NCI-H446 treated with DMSO at 0.1 percent for 48 hours (cell line): ENCODE measurements at places on chromosomes 7 and 10.

DNA sequence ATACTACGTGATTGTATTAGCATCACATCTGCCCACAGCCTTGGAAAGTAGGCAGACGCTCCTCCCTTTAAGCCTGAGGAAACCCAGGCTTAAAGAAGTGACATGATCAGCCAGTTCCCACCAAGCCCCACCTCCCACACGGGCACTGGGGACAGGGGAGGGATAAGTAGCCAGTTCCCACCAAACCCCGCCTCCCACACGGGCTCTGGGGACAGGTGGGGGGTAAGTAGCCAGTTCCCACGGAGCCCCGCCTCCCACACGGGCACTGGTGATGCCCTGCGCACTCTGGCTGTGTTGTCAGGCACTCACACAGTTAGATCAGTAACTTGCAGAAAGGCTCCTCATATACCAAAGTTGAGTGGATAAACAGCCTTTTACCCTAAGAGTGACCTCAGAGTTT is 606.8 kb downstream of the PTPRN2 start:
- no peak for DNase-seq

DNA sequence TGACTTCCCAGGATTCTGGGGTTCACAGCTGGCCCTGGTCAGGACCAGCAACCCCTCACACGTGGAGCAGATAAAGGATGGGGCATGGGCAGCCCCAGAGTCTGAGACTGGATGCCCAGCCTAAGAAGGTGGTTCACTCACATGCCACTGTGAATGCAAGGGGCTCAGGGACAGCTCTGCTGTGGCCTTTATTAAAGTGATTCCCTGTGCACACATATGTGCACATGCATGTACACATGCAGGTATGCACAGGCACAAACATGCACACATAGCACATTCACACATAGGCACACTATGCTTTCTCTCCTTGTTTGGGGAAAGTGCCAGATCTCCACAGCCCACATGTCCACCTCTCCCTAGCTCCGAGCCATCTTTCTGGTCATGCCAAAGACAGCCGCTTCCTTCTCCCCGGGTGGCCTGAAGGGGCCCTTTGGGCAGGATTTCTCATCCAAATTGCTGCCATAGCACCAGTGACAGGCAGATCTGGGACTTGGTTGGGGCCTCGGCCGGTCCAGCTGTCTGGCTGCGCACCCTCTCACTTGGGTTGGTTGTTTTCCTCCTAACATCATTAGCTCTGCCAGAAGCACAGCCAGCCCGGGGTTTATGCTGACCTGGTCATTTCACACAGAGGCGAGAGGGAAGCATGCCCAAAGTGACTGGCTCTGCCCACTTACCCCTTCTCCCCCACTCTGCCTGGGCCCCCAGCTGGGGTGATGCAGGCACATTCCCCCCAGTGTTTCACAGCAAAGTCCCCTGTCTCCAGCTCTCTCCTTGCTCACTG is 1.4 kb downstream of the GCK start:
- DNase-seq, result no peak

- DNase-seq, result no peak
Observed at GRCh38 chr7:92013611-92014010, 72.9 kb downstream of the AKAP9 start.

GRCh38 chr7:52061666-52062065 is 745.1 kb upstream of the COBL start:
- DNase-seq, result no peak

GRCh38 chr10:69242040-69242851 is 22.1 kb downstream of the HKDC1 start:
- DNase-seq, result no peak

- no peak for DNase-seq
Observed at GRCh38 chr10:122725768-122726167, 26.1 kb upstream of the C10orf120 start.

GRCh38 chr7:77427996-77428603 is 12.0 kb upstream of the GSAP start:
- DNase-seq, result no peak
